Stimulated activated CD8-positive, alpha-beta memory T cell treated with anti-CD3 and anti-CD28 coated beads, Interleukin-4, amount 100 ng/mL, for 4 hours (primary cell): ENCODE measurements at places on chromosomes 4 and X.

- DNase-seq = no peak
Observed at GRCh38 chrX:112844250-112844649, 3.6 kb upstream of the AMOT start.

- DNase-seq = no peak
Observed at GRCh38 chr4:141497627-141498026, 138.8 kb upstream of the IL15 start.

- no peak for DNase-seq
Observed at GRCh38 chr4:37999000-37999716, 39.0 kb downstream of the PTTG2 start.

DNA sequence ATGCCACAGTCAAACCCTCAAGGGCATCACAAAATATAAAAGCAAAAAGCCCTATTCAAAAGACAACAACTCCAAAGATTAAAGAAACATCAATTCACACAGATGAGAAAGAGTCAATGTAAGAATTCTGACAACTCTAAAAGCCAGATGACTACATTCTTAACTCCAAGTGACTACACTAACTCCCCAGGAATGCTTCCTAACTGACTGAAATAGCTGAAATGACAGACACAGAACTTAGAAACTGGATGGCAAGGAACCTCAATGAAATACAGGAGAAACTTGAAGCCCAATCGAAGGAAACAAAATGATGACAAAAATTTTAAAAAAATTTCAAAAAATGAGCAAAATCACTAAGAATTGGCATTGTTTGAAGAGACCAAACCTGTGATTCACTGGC lies 1047.6 kb upstream of the PCDH10 start:
- DNase-seq = no peak

GRCh38 chr4:55666535-55666934 lies 30.4 kb upstream of the NMU start:
- DNase-seq = no peak

DNA sequence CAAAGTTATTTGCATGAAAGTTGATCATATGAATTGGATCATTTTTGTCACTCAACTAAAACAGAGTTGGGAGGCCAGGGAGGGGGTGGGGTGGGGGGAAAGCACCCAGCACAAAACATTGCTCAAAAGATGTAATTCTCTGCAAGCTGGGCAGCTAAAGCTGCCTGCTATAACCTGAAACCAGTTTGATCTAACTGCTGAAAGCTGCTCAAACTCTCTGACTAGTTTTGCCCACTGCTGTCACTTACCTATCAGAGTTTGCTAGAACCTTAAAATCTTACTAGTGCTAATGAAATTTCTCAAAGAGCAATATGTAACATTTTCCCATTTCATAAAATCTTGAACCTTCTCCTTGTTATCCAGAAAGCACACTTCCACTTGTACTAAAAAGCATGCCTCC lies 10.4 kb downstream of the CXCL8 start:
- DNase-seq = no peak

DNA sequence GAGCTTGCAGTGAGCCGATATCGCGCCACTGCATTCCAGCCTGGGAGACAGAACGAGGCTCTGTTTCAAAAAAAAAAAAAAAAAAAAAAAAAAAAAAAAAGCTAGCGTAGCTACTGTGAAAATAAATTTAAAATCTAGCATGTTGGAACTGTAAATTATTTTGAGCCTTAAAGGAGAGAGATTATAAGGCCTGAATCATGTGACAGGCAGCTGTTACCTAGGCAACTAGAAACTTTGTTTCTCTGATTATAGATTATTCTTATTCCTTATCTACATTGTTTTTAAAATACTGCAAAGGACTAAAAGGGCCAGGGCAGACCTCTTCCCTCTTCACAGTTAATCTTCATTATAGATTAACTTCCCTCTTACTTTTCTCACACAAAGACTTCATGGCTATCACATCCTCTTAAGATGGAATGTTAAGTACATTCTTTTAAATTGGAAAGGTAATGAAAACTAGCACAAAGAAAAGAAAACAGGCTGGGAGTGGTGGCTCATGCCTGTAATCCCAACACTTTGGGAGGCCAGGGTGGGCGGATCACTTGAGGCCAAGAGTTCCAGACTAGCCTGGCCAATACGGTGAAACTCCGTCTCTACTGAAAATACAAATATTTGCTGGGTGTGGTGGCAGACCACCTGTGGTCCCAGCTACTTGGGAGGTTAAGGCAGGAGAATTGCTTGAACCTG lies 21.1 kb upstream of the PDS5A start:
- no peak for DNase-seq

- DNase-seq = no peak
Observed at GRCh38 chr4:3411676-3412075, 30.1 kb upstream of the HGFAC start.

- DNase-seq = no peak
Observed at GRCh38 chrX:131881194-131881593, 141.9 kb upstream of the STK26 start.

DNA sequence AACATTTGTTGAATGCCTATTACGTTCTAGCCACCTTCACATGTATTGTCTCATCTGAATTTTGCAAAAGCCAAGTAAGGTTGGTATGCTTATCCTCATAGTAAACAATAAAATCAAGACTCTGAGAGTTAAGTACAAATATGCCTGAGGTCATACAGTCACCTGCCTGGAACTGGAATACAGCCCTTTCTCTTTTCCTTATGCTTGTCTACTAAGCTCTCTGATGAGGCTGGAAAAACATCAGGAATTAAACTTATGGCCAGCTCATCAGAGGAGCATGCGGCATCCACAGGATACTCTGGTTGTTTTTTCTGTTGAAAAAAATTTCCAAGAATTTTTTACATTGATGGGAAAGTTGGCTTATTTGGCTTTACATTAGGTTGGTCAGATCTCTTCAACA lies 35.5 kb downstream of the NCAPG start:
- DNase-seq = no peak
